ENCODE measurements at places on chromosomes 12 and 14.

- no peak for DNase-seq
Observed at GRCh38 chr14:105076296-105076804, 11.1 kb upstream of the GPR132 start.

GRCh38 chr12:1914114-1914911, 4.1 kb downstream of the CACNA2D4 start:
- no peak for DNase-seq

DNA sequence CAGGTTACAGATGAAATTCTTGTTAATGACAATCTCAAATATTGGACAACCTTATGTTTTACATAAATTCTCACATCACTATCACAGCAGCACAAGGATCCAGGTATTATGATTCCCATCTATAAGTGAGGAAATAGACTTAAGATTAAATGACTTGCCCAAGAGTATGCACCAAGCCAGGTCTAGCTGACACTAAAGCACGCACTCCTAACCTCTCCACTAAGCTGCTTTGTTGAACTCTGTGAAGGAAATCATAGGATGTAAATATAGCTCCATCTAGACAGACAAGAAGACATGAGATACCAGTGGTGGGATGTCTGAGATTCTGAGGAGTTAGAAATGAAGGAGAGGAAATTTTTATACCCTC, 87.9 kb downstream of the PHLDA1 start:
- DNase-seq = no peak

DNA sequence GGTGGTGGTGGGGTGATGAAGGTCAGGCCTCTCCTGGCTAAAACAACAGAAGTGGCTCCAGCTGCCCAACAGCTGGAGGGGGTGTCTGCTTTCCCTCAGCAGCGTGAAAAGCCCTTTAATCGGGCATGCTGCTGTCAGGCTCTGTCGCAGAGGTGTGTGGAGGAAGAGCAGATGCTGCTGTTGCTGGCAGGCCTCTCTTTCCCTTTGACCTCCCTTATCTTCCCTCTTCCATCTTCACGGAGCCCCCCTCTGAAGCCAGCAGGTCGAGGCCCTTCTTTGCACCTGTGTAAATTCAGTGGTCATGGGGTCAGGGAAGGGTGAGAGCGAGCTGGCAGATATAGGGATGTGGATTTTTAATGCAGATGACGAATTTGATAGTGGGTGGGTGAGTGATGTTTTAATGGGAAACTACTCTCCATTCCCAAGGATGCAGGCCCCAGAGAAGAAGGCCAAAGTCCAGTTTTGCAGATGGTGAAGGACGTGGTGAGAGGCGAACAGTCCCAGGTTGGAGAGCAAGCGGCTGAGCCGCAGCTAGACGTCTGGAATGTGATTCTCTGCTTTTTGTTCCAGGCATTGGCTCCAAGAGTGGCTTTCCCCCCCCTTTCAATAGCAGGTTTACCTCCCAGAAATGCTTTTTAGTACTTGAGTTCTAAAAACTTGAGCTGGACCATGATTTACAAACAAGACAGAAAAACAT, 64.0 kb downstream of the SMOC1 start:
- DNase-seq = no peak

- DNase-seq = peak; percentile 59
Observed at GRCh38 chr12:124771462-124772288, 92.0 kb downstream of the SCARB1 start.

GRCh38 chr12:113936460-113936859, 29.7 kb downstream of the RBM19 start:
- DNase-seq = no peak

DNA sequence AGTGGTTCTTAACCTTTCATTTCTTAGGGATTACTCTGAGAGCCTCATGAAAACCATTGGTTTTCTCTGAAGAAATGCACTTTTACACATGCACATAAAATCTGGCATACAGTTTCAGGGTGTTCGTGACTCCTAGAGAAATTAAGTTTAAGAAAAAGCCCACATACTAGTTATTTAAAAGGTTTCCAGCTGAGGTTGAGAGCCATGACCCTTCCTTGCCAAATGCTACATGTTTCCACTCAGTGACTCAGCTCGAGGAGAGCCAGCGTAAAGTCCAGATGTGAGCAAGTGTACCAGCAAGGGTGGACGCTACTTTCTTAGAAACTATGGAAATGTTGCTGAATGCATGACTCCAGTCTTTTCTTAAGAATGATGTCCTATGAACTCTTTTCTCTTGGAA, 42.7 kb upstream of the FLRT2 start:
- DNase-seq = no peak

DNA sequence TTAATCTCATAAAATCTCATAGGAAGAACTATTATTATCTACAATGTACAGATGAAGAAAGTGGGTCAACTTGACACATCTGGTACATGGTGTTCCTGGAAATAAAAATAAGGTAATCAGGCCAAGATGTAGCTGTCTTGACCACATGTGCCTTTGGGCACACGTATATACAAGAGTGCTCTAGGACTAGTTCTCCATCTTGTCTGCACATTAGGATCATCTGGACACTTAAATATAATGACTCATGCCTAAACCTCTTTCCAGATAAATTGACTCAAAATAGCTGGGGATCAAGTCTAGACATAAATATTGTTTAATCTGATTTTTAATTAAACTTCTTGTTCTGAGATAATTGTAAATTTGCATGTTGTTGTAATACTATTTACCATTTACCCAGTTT, 182.6 kb downstream of the CNTN1 start:
- no peak for DNase-seq

GRCh38 chr12:97645726-97646125, 183.1 kb downstream of the RMST start:
- DNase-seq = no peak

GRCh38 chr14:48890333-48890732, 695.8 kb downstream of the RPS29 start:
- DNase-seq = no peak

- DNase-seq = no peak
Observed at GRCh38 chr12:69897744-69898143, 72.7 kb downstream of the MYRFL start.

GRCh38 chr12:49946086-49946485, 4.5 kb upstream of the AQP2 start:
- no peak for DNase-seq

DNA sequence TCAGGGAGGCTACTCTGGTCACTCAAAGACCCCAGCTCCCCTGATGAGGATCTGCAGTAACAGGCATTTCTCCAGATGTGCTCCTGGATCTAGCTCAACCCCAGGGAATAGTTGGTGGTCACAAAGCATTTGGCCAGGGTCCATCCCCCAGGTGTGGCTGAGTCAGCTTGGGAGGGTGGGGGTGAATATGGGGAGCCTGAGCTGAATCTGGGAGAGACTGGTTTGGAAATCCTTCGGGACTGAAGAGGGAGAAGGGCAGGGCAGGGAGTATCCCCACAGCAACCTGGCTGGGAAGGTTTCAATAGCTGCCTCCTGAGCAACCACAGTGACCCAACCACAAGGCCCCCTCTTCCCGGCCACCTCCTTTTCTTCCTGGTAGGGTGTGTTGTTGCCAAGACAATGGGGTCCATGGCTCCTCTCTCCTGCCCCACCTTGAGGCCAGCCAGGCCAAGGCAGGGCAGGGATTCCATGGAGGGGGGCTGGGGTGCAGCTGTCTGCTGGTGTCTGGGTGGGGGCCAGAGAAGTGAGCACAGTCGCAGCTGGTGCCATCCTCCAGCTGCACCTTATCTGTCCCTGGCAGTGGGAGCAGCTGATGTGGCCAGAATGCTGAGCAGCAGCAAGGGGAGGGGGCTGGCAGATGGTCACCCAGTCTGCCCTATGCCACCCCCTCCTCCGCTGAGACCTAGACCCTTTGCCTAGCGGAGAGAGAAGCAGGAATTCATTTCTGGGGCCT, 5.5 kb downstream of the ASIC1 start:
- DNase-seq = no peak

DNA sequence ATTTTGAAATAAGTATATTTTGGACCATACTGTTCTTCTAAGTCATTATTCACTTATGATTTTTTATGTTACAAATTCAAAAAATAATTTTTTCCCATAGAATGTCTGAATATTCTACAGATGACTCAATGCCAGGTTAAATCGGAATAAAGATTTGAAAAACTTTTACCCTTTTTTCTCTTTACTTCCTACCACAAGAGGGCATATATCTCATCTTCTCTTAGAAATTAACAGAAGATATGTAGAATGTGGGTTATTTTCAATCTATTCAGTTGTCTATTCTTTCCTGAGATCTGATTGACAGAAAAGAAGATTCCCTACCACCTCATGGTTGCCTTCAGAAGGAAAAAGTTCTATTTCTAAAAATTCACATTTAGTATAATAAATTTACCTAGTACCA, 53.0 kb upstream of the KITLG start:
- no peak for DNase-seq

GRCh38 chr14:31677630-31678029, 116.4 kb downstream of the NUBPL start:
- no peak for DNase-seq

GRCh38 chr12:41936333-41936732, 208.3 kb downstream of the GXYLT1 start:
- DNase-seq = no peak

DNA sequence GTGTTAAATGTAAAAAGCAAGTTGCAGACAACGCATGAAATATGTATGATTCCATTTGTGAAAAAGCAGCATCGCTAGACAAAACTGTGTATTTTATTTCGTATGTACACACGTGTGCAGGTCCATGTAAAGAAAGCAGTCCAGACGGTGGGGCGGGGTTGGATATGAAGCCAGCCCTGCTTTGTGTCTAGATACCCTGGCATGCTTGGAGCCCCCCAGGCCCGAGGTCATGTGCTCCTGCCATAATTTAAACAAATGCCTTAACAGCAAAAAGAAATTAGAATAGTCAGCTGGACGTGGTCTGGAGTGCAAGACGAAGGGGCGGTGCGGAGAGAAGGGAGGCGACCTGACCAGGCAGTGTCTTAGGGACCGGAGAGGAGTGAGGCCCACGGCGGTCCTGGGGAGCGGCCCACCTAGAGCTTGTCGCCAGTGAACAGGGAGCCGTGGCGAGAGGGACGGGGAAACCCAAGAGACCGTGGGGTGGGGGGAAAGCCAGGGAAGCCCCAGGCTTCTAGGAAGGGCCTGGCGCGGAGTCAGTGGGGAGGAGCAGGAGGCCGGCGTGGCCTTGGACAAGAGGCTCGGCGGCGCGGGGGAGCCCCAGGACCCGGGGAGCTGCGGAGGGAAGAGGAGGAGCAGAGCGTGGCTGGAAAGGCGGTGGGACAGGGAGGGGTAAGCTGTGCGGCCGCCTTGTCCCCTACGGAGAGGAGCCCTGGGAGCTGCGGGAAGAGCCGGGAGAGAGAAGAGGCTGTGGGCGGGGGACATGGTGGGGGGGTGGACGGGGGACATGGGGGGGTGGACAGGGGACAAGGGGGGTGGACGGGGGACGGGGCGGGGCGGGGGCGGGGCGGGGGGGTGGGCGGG, 118.5 kb upstream of the C14orf180 start:
- no peak for DNase-seq

DNA sequence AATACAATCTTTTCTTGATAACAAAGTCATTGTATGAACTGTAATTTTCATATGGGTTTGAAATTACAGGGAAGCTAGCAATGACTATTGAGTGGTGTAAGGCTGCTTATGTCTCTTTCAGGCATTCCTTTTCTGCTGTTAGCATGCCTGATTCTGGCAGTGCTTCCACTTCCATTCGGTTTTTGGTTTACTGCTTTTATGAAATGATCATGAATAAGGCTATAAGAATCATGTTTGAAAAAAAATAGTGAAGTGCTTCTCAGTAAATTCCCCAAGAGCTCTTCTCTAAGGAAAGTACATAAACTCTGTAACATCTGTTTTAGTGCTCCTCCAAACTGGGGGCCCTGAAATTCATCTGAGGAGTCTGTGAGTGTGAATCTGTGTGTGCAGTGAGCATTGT, 434.0 kb upstream of the RGS6 start:
- DNase-seq = no peak

DNA sequence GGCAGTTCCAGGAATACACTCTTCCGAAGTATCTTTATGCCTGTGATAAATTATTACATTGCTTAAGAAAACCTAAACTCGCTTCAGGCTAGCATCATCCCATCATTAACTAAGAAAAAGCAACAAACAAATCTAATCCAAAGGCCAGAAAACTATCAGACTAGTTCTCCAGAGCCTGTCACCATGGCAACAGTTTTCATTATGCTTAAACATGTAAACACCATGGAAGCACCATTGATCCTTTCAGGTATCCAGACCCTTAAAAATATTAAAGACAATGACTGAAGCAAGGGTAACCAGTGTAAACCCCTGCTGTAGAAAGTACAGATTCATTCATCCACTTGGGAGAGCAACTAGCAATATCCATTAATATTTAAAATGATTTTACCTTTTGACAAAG, 9.8 kb downstream of the DAD1 start:
- no peak for DNase-seq

- peak; percentile 31 for DNase-seq
Observed at GRCh38 chr12:64824500-64825142, at the start of gene TBC1D30. Gene TBC1D30, plus strand, starts transcription at chr12:64824647. Its CDS starts 233 bp downstream, at chr12:64824880.

DNA sequence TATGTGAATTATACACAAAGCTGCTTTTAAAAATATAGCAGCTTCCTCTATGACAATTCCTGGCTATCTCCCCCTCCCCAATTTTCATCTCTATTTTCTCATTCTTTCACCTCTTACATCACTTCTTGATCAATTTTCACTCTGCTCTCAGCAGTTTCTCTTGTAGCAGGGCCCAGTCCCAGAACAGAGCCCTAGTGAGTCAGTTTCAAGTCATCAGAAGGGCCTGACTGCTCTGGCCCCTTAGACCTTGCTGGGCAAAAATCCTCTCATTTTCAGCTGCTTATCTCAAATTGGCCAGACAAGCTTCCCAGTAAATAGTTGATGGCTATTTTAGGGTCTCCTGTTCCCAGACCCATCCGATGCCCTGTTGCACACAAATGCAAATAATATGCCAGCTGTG, 101.4 kb downstream of the TTC7B start:
- no peak for DNase-seq

DNA sequence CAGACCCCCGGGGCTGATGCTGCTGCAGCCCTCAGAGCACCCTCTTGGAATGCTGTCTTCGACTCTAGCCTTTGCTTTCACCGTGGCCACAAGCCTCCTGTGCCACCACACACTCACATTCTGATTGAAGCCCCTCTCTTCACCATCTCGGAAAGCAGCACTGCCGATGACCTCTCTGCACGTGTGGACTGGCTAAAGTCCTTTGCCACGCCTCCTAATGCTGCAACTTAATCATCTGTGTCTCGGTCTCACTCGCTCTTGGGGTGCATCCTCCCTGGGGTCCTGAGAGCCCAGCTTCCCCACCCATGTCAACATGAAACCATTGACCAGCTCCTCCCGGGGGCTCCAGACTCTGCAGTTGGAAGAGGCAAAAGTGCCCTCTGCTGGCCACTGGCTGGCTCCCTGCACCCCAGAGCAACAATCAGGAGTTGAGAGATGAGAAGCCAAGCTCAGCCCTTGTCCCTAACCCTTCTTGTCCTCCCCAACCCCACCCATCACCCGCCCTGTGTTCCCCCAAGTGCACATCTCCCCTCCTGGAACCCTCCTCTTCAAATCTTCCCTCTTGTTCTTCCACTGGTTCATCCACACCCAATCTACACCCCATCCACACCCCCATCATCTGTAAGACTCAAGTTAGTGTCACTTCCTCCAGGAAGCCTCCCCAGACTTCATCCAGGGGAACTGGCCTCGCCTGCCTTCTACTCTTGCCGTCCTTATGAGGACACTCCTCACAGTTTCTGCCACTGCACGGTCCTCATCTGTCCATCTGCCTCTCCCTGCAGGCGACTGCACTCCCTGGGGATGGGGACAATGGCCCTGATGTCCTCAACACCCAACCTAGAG, 23.6 kb upstream of the FAM181A start:
- no peak for DNase-seq

- no peak for DNase-seq
Observed at GRCh38 chr12:62848418-62848817, 86.5 kb downstream of the PPM1H start.

- no peak for DNase-seq
Observed at GRCh38 chr12:76872415-76872814, 6.4 kb downstream of the CSRP2 start.

GRCh38 chr14:70665448-70666360, 24.0 kb downstream of the TTC9 start:
- DNase-seq = no peak

Data from stimulated activated CD8-positive, alpha-beta memory T cell treated with anti-CD3 and anti-CD28 coated beads, Interleukin-7, amount 100 ng/mL, for 4 hours (primary cell).